ENCODE measurements at places on chromosomes 3 and 15.

DNA sequence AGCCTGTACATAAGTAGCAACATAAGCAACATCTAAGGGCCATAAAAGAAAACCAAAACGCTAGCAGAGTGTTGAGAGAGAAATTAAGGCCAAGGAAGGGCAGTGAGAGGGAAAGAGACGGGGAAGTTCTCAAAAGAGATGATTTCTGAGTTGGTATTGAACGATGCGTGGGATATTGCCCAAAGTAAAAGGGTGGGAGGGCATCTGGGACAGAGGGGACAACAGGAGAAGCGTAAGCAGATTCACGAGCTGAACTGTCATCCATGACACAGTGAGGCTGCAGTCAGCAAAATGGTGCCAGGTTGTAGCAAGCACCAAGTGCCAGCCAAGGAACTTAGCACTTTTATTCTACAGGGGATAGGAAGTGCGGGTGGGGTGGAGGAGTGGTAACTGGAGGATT, 11.8 kb downstream of the NCEH1 start:
- DNase-seq, result no peak

DNA sequence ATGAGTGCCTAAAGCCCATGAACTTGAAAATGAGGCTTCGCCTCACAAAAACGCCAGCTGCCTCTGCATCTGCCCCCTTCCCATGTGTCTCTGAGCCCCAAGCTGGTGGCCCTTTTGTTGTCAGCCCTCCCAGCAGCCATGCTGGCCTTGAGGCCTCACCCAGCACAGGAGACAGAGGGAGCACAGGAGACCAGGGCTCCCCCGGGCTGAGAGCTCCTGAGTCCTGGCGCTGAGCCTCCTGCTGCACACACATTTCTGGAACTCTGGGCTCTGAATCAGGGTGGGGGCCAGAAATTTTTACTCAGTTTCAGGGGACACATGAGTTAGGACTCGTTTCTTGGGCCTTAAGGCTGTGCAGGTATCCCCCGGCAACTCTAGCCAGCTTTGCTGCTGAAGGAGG, 56.4 kb upstream of the ACAD9 start:
- DNase-seq, result no peak

GRCh38 chr15:84947947-84948830, 33.5 kb upstream of the PDE8A start:
- DNase-seq, result no peak

- peak; percentile 66 for DNase-seq
Observed at GRCh38 chr3:169836078-169836941, 23.6 kb upstream of the LRRC34 start.

DNA sequence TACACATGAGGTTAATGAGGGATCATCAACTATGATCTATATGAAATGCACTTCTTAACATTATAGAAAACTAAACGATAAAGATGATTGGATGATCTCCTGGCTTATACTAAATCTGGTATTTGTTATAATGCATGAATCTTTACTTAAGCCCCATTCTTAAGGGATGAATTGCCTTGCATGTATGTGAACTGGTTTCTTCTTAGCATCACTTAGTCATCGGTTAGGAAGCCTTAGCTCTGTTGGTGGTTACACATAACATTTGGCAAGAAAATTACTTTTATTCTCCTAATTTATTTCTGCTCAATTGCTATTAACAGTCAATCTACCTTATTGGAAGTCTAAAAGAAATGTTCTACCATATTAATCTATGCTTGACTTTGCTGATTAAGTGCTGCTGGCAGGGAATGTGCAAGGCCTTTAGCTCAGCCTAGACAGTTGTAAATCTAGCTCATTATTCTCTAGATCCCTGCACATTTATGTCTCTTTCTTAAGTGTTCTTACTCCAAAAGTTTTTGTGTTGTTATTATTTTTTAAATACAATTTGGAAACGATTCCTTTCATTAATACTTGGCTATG, 356.0 kb downstream of the ZPLD1 start:
- no peak for DNase-seq

DNA sequence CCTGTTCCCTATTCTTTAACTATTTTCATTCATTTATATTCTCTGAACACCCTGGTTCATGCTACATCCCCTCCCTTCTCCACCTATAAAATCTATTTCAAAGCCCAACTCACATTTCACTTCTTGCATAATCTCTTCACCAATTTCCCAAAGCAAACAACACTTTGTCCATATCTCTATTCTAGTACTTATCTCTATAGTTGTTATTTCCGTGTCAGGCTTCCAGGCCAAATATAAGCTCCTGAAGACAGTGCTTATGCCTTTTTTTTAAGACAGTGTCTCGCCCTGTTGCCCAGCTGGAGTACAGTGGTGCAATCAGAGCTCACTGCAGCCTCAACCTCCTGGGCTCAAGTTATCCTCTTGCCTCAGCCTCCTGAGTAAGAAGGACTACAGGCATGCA, 43.6 kb downstream of the DNAH12 start:
- no peak for DNase-seq

DNA sequence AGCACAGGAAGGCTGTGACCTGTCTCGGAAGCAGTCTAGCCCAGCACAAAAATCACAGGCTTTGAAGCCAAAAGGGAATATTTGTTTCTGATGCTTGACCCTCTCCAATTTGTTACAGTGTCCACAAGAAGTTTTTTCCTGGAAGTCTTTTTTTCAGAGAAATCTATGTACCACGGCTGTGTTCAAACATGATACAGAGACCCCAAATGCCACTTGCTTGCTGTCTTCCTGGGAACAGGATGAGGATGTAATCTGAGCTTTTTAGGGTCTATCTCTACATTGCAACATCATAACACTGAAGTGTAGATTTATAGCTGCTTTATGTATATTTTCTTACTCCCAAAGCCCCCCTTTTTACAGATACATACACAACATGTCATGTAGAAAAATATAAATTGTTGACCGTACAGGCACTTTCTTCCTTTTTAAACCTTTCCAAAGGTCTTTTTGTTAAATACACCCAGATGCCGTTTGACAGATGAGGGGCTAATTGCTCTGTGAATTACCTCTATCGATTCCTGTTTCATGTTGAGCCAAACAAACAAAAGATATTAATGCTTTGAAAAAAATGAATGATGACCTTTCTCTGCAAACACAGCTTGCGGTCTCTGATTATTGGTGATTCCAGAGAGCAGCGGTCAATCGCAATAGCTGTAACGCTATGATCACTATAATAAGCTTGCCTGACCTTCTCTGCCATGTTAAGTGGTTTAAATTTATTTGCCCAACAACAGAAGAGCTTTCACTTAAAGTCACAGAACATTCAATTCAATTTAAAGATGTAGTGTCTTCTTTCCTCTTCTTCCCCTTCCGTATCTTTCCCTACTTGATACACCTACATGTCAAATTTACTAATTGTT, 875.9 kb upstream of the NR2F2 start:
- DNase-seq, result no peak

DNA sequence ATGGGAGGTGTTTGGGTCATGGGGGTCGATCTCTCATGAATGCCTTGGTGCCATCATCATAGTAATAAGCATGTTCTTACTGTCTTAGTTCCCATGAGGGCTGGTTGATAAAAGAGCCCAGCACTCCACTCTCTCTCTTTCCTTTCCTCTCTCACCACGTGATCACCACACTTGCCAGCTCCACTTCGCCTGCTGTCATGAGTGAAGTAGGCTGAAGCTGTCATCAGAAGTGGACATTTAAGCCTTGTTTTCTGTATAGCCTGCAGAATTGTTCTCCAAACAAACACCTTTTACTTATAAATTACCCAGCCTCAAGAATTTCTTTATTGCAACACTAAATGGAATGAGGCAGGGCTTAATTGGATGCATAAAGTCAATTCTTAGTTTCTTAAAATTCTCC, 6.1 kb downstream of the OR5H1 start:
- no peak for DNase-seq

GRCh38 chr3:186383026-186383993, 21.3 kb upstream of the DGKG start:
- DNase-seq, result no peak

GRCh38 chr3:10213156-10213792, 35.0 kb upstream of the TATDN2 start:
- no peak for DNase-seq

- DNase-seq, result no peak
Observed at GRCh38 chr3:63333815-63334214, 55.7 kb downstream of the SYNPR start.

GRCh38 chr3:169430707-169431404, 232.7 kb downstream of the MECOM start:
- DNase-seq, result no peak

- no peak for DNase-seq
Observed at GRCh38 chr3:53139906-53140846, 9.9 kb upstream of the RFT1 start.

GRCh38 chr3:138371070-138371965, 22.9 kb downstream of the MRAS start:
- peak; percentile 81 for DNase-seq

GRCh38 chr3:74027121-74027520, 402.4 kb upstream of the PDZRN3 start:
- no peak for DNase-seq

GRCh38 chr3:32686713-32687112, 1.7 kb downstream of the CNOT10 start:
- DNase-seq, result no peak

GRCh38 chr3:186307594-186308221, 54.3 kb downstream of the DGKG start:
- no peak for DNase-seq

DNA sequence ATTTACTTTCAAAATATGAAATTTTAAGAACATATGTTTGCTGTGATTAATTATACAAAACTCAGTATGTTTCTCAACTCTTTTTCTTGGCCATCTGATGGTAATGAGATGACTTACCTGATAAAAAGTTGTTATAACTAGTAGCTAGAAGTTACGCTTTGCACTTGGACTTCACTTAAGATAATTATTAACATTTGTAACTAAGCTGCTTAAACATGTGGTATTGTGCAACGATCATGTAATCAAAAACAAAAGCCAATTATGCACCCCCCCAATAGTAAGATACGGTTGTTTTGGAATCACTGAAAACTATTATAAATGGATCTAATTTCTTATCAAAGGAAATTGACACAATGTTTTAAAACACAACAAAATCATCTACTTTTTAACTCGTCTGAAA, 342.9 kb downstream of the CNTN3 start:
- DNase-seq, result no peak

DNA sequence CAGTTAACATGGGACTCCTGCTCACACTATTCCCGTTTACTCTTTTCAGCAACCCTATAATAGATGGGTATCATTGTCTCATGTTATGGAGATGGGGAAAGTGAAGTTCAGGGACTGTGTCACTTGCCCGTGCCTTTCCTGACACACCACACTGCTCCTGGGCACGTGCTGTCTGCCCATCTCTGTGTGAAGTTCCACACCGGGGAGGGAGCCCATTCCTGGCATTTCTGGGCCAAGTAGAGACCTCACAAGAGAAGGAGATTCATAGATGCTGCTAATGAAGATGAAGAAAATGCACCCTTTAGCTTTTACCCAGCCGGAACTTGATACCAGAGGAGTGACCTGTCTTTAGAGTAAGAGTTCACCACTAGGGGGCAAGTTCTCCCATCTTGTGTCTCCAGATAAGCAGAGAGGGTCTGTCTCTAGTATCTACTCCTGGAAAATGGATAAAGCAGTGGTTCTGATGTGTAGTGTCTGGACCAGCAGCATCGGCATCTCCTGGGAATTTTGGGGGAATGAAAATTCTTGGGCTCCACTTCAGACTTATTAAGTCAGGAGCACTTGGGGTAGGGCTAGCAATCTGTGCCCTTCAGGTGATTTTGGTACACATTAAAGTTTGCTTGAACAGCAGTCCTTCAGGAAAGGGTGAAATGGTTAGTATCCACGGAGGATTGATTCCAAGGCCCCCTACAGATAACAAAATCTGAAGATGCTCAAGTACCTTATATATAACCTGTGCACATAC, 2.0 kb upstream of the TOPBP1 start:
- DNase-seq, result peak; percentile 74

DNA sequence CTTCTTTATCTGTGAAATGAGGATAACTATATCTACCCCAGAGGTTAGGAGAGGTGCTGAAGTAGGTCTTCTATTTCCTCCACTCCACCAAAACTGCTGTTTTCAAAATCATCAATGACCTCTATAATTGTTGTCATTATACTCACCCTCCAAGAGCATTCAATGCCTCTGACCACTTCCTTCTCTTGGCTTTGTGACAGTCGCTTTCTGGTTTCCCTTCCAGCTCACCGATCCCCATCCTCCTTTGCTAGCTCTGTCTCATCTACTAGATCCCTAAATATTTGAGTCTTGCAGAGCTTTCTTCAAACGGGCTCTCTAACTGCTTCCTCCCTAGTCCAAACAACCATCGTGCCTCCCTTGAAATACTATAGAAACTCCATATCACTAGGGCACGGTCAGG, 153.5 kb downstream of the RPLP1 start:
- DNase-seq, result no peak

- DNase-seq, result no peak
Observed at GRCh38 chr3:16704941-16705340, 99.7 kb upstream of the DAZL start.

GRCh38 chr3:99576904-99577559, 61.4 kb upstream of the COL8A1 start:
- no peak for DNase-seq

- no peak for DNase-seq
Observed at GRCh38 chr3:38005076-38006020, 14.8 kb downstream of the VILL start.

- DNase-seq, result no peak
Observed at GRCh38 chr3:123783050-123783689, 101.0 kb downstream of the MYLK start.

- DNase-seq, result no peak
Observed at GRCh38 chr15:42150219-42150970, 6.0 kb downstream of the PLA2G4F start.

DNA sequence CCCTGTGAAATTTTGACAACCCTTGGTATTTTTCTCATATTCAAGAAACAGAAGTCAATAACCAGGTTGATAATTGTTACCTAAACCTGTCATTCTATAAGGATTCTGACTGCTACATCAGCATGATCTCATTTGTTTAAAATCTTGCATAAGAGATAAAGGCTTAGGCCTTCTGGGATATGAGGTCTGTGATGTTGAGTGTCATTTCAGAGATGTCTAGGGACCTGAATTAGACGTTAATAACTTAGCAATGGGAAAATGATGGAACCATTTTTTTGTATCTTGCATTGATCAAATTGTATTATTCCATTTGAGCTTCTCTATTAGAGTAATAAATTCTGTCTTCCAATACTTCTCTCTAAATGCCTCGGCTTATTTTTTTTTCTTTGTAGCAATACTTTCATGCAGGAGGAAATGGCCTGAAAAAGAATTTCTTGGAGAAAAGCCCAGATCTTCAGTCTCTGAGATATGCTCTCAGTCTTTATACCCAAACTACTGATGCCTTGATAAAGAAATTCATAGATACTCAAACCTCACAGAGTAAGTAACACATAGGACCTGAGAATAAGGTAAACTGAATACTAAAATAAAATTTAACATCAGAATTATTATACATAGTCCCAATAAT, 589.3 kb downstream of the UNC13C start:
- no peak for DNase-seq

- no peak for DNase-seq
Observed at GRCh38 chr15:67319961-67320360, 65.4 kb downstream of the IQCH start.

DNA sequence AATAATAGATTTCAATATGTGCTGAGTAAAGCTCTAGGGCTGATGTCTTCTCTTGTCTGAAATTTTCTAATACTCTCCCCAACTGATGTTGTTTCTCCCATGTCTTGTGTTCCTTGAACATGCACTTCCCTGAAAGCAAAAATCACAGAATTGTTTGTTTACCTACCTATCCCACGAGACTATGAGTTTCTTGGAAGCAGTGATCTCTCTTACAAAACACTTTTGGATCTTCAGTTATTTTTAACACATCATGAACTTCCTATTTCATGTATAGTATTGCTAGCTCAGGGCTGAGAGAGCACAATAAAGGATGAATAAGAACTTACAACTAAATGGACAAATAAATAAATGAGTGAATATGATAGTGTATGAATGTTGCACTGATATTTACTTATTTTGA, 365.0 kb downstream of the ROBO2 start:
- DNase-seq, result no peak
